Hindlimb muscle (tissue), 1 donor: ENCODE measurements at places on chromosomes 13 and 19.

DNA sequence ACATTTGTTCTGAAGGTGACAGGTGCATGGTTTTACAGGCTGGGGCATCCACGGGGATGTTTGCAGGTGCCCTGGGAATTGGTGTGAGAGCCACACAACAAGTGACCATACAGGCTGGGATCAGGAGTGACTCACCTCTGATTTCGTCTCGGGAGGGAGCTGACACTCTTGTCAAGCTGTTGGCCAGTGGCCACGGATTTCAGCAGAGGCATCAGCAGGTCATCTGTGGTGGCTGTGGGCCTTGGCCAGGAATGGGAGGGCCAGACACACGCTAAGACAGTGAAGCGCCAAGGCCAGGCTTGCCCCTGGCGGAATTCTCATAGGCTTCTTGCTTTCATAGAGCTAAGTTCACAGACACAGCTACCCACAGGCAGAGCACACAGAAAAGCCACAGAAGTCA is 108.6 kb downstream of the HSPH1 start:
- no peak for DNase-seq

DNA sequence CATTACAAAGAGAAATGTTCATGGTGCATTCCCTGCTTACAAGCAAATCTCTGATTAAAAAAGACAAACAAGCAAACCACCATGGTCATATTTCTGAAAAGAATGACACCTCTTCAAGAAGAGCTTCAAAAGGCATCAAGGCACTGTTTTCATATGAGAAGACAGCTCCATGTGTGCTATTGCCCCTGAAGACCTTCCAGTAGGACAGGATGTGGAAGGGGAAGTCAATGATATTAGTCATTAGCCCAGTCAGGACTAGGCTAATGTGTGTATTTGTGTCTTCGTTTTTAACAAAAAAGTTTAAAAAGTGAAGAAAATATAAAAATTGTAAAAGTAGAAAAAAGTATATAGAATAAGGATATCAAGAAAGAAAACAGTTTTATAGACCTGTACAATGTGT is 534.7 kb upstream of the ARGLU1 start:
- no peak for DNase-seq

- DNase-seq, result no peak
These were observed 11.0 kb downstream of the ZNF835 start for GRCh38 chr19:56660381-56661107.

DNA sequence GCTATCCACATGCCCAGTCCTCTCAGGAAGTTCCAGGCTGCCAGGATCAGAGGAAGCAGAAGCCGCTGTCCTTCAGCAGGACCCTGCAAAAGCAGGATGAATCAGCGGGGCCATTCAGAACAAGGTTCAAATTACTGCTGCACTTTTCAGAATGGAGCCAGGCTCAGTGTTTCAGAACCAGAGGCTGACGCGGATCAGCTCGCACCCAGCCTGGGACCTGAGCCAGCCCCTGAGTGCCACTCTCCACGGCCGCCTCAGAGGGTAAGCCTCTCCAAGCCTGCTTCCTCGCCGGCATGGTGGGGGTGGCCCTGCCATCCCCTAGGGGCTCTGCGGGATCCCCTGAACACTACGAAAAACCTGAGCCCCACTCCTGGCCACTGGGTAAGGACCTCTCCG is 24.7 kb downstream of the RASA3 start:
- DNase-seq, result no peak

DNA sequence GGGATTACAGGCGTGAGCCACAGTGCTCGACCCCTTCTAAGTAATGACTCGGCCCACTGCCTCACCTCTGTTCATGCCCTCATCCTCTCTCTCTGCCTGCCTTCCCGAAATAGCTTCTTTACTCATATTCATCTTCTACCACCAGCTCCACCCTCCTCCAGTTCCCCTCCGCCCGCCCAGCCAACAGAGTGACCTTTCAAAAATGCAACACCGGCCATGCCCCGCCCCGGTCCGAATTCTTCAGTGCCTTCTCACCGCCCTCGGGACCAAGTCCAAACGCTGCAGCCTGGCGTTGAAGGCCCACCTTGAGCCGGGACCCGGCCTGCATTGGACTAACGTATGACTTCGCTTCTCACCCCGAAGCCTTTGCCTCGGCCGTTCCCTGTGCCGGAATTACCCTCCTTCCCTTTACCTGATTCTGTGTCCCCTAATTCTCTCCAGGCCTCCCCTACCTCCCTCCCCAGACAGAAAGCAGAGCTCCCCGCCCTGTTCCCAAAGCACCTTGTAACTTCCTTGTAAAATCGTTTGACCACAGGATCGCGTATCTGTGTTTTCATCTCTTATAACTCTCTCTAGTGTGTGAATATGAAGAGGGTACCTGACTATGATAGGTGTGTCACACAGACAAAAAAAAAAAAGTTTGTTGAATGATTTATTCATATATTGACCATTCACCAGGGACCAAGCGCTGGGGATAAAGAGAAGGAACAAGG is 8.1 kb upstream of the MUC16 start:
- no peak for DNase-seq

GRCh38 chr19:9935506-9936325 is 599 bp downstream of the OLFM2 start:
- DNase-seq, result no peak

- DNase-seq, result no peak
These were observed 1.8 kb downstream of the LRG1 start for GRCh38 chr19:4537953-4538600.

DNA sequence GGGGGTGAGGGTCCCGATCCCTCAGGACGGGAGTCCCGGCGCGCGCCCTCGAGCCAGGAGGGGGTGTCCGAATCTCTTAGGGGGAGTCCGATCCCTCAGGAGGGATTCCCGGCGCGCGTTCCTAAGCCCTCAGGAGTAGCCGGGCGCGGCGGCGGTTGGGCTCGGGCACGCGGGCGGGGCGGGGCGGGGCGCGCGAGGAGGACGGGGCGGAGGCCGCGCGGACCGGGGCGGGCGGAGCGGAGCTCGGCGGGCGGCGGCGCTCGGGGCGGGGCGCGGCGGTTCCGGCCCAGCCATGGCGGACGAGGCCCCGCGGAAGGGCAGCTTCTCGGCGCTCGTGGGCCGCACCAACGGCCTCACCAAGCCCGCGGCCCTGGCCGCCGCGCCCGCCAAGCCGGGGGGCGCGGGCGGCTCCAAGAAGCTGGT is at the start of gene CUL4A:
CUL4A (plus strand) TSS at position 278 of the 423 bp plus-strand sequence; CDS start at position 293, 15 bp downstream.
- DNase-seq, result peak; percentile 61

DNA sequence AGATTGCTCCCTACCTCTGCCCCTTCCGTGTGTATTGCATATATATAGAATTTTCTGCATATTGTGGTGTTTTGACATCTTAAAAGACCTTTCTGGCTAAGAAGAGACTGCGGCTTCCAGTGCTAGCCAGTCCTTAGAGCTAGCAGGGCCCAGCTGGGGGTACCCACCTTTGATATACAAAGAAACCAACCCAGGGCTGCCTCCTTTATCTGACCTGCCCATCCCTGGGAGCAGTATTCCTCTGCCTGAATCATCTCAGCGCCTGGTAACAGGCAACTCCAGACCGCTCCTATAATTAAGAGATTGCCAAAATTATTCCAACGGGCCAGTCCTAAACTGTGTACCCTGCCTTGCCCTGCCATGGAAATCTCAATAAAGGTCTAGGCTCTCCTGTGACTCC is 186.3 kb upstream of the RNF113B start:
- no peak for DNase-seq

DNA sequence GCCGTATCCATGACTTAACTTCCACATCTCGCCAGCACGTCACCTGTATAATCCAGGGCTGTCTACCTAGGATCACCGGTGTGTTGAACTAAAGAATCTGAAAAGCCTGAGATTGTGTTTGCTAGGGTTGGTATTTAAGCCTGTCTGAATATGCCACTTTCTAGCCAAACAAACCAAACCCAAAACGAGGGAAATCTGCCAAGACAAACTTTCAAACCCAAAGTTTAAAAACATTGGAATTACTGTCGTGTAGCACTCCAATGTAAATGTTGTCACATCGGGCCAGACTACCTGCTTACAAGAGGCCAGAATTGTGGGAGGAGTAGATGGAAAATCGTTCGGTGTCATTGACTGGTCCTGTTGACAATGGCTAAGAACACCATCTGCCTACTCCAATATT is 747.8 kb downstream of the EFNB2 start:
- DNase-seq, result no peak

DNA sequence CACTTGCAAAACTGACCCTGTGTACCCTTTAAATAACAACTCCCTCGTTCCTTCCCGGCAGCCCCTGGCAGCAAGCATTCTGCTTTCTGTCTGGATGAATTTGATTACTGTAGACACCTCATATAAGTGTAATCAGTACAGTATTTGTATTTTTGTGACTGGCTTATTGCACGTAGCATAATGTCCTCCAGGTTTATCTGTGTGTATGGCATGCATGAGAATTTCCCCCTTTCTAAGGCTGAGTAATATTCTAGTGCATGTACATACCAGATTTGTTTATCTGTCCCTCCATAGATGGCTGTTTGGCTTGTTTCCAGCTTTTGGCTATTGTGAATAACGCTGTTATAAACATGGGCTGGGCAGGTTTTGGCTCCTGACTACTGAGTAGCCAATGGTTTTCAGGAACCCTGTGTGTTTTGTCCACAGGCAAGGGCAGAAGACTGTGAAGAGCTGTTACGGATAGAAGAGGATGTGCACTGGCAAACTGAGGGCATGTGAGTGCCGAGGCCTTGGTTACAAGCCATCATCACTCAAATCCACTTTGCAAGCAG is 98.0 kb downstream of the ESD start:
- no peak for DNase-seq

- DNase-seq, result no peak
These were observed 27.8 kb downstream of the ERCC5 start for GRCh38 chr13:102873653-102874052.

DNA sequence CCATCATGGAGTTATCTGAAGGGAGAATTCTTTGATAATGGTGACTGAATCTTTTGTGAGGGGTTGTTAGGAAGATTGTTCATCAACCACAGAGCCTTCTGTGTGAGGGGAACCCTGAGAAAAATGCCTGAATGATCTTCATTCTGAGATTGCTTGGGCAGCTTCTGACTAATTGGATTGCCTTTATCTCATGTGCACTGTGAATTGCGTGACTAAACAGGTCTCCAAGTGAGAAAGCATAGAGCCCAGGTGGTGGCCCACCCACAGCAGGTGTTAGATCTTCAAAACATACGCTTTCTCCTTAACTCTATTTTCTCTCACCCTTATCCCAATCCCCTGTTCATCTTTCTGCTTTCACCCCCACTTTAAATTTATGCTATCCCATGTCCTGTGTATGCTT is 58.3 kb downstream of the DOCK9 start:
- DNase-seq, result no peak

DNA sequence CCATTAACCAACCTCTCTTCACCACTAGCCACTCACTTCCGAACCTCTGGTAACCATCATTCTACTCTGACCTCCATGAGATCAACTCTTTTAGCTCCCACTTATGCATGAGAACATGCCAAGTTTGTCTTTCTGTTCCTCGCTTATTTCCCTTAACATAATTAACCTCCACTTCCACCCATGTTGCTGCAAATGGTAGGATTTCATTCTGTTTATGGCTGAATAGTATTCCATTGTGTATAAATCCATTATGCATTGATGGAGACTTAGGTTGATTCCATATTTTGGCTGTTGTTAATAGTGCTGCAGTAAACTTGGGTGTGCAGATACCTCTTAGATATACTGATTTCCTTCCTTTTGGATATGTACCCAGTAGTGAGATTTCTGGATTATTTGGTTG is 30.2 kb downstream of the ZNF382 start:
- no peak for DNase-seq

- DNase-seq, result no peak
These were observed 1.9 kb downstream of the BBC3 start for GRCh38 chr19:47228937-47229675.

DNA sequence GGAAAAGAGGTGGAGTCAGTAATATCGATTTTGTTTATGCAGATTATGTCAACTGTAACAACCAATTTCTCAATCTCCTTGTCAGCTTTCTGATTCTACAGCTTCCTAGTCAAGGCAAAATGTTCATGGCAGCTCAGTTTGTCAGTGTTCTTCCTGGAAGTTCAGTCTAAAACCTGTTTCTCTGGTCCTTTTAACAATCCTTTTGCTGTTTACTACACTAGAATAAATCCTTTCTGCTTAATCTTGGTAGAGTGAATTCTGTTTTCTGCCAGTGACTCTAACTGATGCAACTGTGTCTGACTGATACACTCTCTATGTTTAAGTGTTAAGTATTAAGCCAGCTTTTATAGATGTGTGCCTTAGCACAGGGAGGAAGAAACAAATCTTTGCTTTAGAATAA is 516.9 kb upstream of the KLF12 start:
- no peak for DNase-seq

DNA sequence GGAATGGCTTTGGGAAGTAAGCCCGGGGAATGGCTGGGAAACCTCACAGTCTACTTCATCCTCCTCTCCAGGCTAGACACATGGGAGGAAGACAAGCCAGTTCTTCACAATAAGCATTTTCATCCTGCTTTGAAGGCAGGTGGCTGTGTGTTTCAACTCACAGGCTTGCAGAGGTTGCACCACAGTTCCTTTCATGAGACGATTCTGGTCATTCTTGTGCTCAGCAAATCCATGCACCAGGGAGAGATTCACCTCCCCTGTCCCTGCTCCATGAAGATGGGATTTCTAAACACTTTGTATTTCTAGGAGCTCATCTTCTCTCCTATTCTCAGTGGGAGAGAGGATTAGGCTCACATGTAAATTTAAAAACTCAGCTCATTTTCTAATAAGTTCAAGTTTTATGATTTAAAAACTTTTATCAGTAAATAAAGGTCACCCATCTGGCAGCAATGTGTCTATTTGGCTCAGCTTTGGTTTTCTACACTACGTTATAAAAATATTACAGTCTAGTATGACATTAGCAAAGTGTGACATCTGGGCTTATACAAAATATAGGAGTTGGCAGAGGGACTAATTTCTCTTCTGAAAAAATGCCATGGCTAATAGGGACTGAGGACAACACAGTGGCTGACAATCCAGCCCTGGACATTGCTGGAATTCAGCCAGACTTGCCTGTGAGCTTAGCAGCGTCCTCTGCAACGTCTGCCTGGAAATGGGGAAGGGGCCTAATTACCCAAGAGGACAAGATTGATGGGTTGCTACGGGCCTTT is 283.2 kb upstream of the SLC10A2 start:
- peak; percentile 15 for DNase-seq

- no peak for DNase-seq
These were observed 22.0 kb upstream of the TPT1 start for GRCh38 chr13:45362939-45363338.

- DNase-seq, result no peak
These were observed 629 bp upstream of the LRRC63 start for GRCh38 chr13:46211116-46211482.

DNA sequence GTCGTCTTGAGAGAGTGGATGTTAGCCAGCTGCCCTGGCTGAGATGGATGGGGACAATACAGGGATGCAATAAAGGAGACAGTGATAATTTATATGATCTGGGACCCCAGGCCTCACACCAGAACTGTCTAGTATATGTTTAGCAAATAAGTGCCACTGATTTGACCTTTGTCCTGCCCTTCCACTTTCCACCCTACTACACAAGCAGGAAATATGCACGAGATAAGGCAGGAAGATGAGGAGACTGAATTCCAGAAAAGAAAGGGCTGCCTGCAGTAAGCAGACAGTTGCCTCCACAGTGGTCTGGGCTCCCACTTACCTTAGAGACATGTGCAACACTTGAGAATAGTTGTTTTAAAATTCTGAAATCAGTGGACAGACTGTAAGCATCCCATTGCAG is 80.2 kb upstream of the ZNF91 start:
- no peak for DNase-seq
